ENCODE measurements at places on chromosomes 2 and 18.

GRCh38 chr18:37674570-37674969 is 109.0 kb upstream of the CELF4 start:
- no peaks in the 10 kb centered on the region for H3K36me3 ChIP-seq
- no peak overlapping the region for H3K27ac ChIP-seq
- no peak overlapping the region for H3K4me3 ChIP-seq

DNA sequence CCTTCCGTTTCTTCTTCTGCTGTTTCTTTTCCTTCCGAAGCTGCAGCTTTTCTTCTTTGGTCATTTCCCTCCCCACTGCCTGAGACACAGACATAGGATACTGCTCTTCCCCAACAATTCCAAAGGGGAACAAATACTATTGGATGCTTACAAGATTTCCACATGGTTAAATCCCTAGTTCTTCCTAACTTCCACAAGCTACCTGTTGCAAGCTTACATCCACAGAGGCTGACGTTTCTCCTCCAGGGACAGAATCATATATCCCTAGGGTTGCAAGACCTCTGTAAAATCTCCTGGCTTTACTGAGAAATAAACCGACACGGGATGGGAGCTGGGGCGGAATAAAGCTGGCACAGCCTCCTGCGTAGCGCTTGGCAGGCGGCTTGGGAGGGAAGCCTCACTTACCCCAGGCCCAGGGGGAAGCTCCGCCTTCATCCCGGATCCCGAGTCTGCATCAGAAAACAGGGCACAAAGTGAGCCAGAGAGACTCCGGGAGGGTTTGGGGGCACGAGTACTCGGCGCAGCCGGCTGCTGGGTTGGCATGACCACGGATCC is 590 bp downstream of the EIF2B4 start:
- H3K4me3 ChIP-seq, result peak overlapping the region; percentile 78
- no peaks in the 10 kb centered on the region for H3K27me3 ChIP-seq
- H3K4me1 ChIP-seq, result peaks cover 26% of the 10 kb centered on the region
- H3K27ac ChIP-seq, result peak overlapping the region; percentile 87

- H3K4me1 ChIP-seq, result no peaks in the 10 kb centered on the region
- H3K36me3 ChIP-seq, result no peaks in the 10 kb centered on the region
- no peak overlapping the region for H3K27ac ChIP-seq
- H3K4me3 ChIP-seq, result no peak overlapping the region
- no peaks in the 10 kb centered on the region for H3K27me3 ChIP-seq
- DNase-seq, result no peak
Measured at GRCh38 chr18:5710235-5710634, 166.4 kb upstream of the EPB41L3 start.

GRCh38 chr18:75491361-75491760 is 63.9 kb upstream of the SMIM21 start:
- no peaks in the 10 kb centered on the region for H3K36me3 ChIP-seq
- no peak for DNase-seq
- no peaks in the 10 kb centered on the region for H3K27me3 ChIP-seq

- H3K27me3 ChIP-seq, result no peaks in the 10 kb centered on the region
- H3K36me3 ChIP-seq, result no peaks in the 10 kb centered on the region
- no peak for DNase-seq
- H3K4me1 ChIP-seq, result no peaks in the 10 kb centered on the region
- H3K4me3 ChIP-seq, result no peak overlapping the region
Measured at GRCh38 chr2:3343012-3343411, 34.6 kb downstream of the EIPR1 start.
